GM13976 (cell line): ENCODE measurements at places on chromosomes 6 and 20.

GRCh38 chr6:33029328-33030184 lies 20.2 kb upstream of the HLA-DOA start:
- peak; percentile 61 for DNase-seq

DNA sequence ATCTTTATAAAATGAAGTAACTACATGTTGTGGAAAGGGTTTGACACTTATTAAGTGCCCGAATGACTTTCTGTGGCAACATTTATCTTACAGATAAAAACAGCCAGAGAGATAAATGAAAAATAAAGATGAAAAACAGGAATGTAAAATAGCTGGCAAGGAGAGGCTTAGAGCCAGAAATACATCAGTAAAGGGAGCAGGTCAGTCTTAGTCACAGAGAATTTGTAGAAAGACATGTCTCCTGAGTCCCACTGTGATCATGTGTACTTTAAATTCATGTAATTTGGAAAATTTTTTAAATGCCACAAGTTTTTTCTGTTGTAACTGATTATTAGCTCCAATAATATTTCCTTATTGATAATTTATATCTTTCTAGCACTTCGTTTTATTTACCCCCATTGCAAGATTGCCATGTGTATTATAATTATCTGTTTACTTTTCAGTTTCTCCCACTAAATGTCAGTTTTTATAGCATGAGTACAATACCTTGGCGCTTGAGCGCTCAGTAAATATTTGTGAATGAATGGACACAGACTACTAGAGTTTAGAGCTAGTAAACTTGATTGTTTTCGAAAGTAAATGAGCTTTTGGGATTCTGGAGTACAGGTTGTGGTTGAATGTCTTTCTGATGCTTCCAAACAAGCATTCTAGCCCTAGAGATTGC lies 15.2 kb downstream of the TAB2 start:
- DNase-seq = no peak

- DNase-seq = peak; percentile 60
Observed at GRCh38 chr6:6826095-6826901, 237.8 kb downstream of the LY86 start.

- no peak for DNase-seq
Observed at GRCh38 chr20:63497138-63497945, 1.5 kb downstream of the EEF1A2 start.

DNA sequence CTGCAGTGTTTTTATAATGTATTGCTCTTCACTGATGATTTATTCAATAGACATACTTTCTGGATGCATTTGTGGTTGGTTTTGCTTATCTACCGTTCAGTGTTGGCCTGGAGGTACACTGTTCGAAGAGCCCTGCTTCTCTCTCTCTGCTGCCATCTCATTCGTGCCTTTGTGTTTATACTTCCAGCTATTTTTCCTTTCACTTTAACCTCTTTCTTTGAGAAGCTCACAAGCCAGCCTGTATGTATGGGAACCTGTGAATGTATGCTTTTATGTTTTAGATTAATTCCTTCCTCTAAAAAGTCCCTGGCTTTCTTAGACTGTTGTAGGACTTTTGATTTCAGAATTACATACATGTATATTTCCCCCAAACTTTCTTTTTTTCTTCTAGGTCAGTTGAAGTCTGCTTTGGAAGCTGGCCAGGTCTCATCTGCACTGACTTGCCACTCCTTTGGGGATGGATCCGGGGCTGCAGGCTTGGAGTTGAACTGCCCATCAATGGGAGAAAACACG lies 83.0 kb downstream of the SCAND1 start:
- no peak for DNase-seq

GRCh38 chr6:100488244-100488643 lies 23.5 kb upstream of the SIM1 start:
- DNase-seq = no peak

- no peak for DNase-seq
Observed at GRCh38 chr6:147689398-147689797, 180.9 kb downstream of the SAMD5 start.

- no peak for DNase-seq
Observed at GRCh38 chr6:45455408-45455807, 77.7 kb upstream of the SUPT3H start.

- no peak for DNase-seq
Observed at GRCh38 chr20:43015566-43015965, 174.1 kb downstream of the PTPRT start.

- no peak for DNase-seq
Observed at GRCh38 chr6:30157581-30157980, 3.4 kb downstream of the TRIM10 start.

- peak; percentile 82 for DNase-seq
Observed at GRCh38 chr6:29792123-29793035, 35.2 kb upstream of the HLA-G start.

- DNase-seq = no peak
Observed at GRCh38 chr20:12061466-12061865, 143.8 kb downstream of the BTBD3 start.

- DNase-seq = no peak
Observed at GRCh38 chr20:36167902-36168503, 13.5 kb downstream of the EPB41L1 start.

- DNase-seq = no peak
Observed at GRCh38 chr20:53621482-53622246, 28.0 kb upstream of the ZNF217 start.

DNA sequence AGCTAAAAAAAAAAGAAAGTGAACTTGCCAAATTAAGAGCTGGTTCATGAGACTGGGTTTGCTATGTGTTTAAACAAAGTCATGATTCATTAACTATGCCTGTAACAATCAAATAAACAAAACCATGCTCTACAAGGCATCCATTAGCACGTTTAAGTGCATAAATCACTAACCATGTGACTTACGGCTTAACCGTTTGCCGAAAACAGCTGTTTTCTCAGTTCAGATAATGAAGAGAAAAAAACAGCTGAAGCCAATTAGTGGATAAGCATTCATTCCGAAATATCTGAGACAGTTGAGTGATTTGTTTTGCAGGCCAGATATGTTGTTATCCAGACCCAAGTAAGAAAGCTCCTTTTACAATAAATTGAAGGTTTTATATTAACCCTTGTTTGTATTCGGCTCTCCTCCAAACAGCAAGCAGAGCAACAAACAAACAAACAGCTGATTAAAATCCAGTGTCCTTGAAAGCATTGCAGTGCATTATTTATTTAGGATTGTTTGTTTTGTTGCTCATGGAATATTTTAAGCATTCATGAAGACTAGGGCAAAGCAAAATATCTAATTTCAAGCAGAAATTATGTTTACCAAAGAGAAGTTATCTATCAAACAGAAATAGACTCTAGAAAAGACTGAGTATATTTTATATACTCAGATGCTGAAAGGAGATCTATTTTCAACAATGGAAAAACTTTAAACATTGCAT lies 343.5 kb downstream of the RFPL4B start:
- DNase-seq = no peak

DNA sequence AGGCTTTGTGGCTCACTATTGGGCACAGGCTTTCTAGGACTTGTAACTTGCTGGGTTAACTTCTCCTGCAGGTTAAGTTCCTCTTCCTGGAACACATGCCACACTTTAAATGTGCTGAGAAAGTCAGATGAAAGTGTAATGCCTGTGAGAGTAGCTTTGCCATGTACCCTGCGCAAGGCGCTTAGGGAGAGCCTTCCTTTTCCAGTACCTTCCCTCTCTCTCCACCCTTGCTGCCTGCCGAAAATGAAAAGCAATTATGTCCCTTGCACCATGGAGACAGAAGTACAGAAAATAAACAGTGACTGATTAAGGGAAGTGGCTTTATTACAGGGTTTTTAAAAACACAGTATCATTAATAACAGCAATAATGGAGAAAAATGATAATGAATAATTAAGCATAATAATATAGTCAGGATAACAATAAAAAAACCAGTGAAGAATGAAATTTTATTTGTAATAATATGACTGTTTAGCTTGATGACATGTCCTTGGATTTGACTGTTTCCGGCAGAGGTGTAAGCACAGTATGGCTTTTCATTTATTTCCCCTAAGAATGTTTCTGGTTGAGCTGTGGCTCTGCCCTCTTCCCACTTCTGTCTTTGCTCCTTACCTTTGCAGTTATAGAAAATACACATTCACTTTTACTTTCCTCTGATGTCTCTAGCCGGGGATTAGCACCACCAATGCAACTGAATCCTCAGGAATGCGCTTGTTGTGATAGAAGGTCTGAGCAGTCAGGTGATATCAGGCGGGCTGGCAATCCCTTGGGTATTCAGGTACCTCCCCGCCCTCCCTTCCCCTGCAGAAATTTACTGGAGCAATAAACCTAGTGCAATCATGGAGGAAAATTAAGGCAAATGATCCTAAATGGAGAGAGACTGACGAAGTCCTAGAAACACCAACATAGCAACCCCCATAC lies 472.3 kb upstream of the CITED2 start:
- no peak for DNase-seq

- DNase-seq = no peak
Observed at GRCh38 chr6:10382728-10383330, 32.0 kb downstream of the TFAP2A start.

GRCh38 chr6:4727671-4728435 lies 48.4 kb upstream of the CDYL start:
- DNase-seq = no peak

- DNase-seq = no peak
Observed at GRCh38 chr6:12635813-12636212, 80.8 kb upstream of the PHACTR1 start.

GRCh38 chr6:36269834-36270705 lies at the start of gene PNPLA1:
Gene PNPLA1 (plus strand): TSS chr6:36270060. CDS start chr6:36270460, 400 bp downstream.
- no peak for DNase-seq

DNA sequence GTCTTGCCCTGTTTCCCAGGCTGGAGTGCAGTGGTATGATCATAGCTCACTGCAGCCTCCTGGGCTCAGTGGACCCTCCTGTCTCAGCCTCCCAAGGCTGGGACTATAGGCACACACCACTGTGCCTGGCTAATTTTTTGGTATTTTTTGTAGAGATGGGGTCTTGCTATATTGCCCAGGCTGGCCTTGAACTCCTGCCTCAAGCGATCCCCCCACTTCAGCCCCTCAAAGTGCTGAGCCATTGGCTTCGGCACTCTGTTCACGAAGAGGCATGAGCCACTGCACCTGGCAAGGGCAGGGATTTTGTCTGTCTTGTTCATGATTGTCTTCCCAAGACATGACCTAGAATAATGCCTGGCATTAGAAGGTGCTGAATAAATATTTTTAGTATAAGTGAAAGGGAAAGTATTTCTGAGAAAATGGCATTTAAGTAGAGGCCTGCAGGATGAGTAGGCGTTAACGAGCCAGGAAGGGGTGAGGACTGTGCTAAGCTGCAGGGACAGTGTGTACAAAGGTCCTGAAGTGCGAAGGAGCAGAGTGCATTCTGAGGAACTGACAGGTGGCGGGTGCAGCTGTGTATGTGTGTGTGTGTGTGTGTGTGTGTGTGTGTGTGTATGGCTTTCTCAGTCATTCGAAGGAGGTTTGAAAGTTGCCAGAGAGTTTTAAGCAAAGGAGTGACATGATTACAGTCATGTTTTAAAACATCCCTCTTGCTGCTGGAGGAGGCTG lies 43.0 kb downstream of the VEGFA start:
- no peak for DNase-seq

- DNase-seq = no peak
Observed at GRCh38 chr6:125339653-125340052, 37.9 kb upstream of the HDDC2 start.

DNA sequence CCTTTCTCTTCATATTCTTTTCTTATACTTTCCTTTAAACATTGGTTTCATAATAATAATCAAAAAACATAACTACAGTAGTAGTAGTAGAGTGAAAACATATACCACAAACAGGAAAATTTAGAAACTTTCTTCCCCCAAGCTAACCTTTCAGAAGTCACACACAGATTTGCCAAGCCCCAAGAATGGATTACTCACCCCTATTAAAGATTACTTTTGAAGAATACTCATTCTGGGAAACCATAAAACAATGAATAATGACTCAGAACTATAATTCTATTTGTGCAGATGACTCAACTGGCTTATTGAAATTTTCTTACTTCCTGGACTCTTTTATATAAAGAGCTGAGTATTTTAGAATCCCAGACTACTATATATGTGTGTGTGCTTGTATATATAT lies 119.4 kb upstream of the GJE1 start:
- no peak for DNase-seq

- no peak for DNase-seq
Observed at GRCh38 chr6:13120483-13121482, 207.6 kb downstream of the TBC1D7 start.

GRCh38 chr6:14744212-14744556 lies 501.7 kb upstream of the JARID2 start:
- DNase-seq = no peak

GRCh38 chr20:64161356-64162238 lies 2.7 kb upstream of the MYT1 start:
- peak; percentile 76 for DNase-seq

DNA sequence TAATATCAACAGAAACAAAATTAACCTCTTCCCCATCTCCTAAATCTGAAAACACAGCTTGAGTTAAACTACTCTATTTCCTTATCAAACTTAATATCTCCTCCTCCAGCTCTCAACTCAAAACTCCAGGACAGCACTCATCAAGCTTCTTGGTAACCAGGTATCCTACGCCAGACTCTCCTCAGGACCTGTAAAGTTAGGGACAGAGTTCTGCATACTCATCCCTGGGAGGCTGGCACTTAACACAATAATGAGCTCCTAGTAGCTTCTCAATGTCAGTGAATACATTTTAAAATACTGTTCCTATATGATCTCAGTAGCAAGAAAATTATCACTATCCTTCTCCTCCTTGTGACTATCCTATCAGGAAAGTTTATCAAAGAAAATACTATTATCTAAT lies 240.3 kb downstream of the PTPRK start:
- DNase-seq = no peak

DNA sequence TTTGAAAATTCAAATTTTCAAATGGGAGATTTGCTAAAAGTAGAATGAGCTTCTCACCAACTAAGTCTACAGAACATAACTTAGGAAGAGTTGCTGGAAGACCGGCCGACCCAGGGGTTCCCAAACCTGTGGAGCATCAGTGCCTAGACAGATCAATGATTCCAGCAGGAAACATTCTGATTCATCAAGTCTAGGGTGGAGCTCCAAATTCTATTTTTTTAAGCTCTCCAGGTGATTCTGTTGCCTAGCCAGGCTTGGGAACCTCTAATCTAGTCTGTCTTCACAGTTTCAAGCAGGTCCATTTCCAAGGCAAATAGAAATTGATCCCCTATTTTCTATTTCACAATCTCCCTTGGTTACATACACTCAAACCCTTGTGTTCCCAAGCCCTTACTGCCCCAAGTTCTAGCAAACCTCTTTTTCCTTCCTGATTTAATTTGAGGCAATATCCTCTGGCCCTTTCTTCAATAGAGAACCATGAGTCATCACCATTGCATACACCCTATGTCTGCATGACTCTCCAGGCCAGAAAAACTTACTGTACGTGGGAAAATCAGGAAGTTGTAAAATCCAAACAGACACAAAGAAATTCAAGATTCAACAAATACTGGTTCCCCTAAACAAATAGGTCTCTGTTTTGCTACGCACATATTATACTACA lies 8.9 kb downstream of the ATXN1 start:
- DNase-seq = no peak

- peak; percentile 91 for DNase-seq
Observed at GRCh38 chr6:35804996-35805736, at the start of gene LHFPL5. Gene LHFPL5 (plus strand): TSS chr6:35805352. CDS start chr6:35805671, 319 bp downstream.
